Lung (tissue), 17 donors: ENCODE measurements at places on chromosomes 11 and 22. TPM values are rescaled to one million over a fixed set of nuclear protein-coding genes. Genes with fewer than 3 reads are reported as not detected.

The FGF3 gene
- not detected for total RNA-seq

The TRPM5 gene
- 0.20 TPM for total RNA-seq

GRCh38 chr11:72369743-72370142, 64.6 kb downstream of the CLPB start:
- no peaks in the 10 kb centered on the region for H3K27me3 ChIP-seq
- no peaks in the 10 kb centered on the region for H3K4me1 ChIP-seq
- DNase-seq, result no peak
- no peak overlapping the region for H3K27ac ChIP-seq
- H3K36me3 ChIP-seq, result no peaks in the 10 kb centered on the region

DNA sequence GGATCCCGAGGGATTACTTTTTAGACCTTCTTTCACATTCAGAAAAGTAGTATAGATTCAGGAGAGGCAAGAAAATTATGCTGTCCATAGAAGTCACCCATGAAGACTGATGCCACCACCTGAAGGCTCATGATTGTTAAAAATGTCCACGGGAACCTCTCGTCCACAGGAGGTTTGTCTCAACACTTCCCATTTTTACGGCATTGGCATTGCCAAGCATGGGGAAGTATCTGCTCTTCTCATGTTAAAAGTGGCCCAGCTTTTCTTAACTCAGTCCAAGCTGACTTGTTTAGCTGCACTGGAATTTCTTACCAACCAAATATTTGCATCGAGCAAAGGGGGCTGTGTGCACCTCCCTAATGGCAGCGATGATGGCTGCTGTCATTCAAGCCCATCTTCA, 9.6 kb downstream of the CDPF1 start:
- H3K36me3 ChIP-seq, result peaks cover 7% of the 10 kb centered on the region
- DNase-seq, result no peak
- H3K4me3 ChIP-seq, result no peak overlapping the region
- H3K4me1 ChIP-seq, result no peaks in the 10 kb centered on the region
- H3K27me3 ChIP-seq, result no peaks in the 10 kb centered on the region

GRCh38 chr11:98736833-98737232, 283.9 kb upstream of the CNTN5 start:
- no peaks in the 10 kb centered on the region for H3K27me3 ChIP-seq
- no peaks in the 10 kb centered on the region for H3K36me3 ChIP-seq
- no peak for DNase-seq
- H3K27ac ChIP-seq, result no peak overlapping the region
- H3K4me3 ChIP-seq, result no peak overlapping the region

- no peak for DNase-seq
- no peaks in the 10 kb centered on the region for H3K4me1 ChIP-seq
- H3K36me3 ChIP-seq, result no peaks in the 10 kb centered on the region
- no peak overlapping the region for H3K27ac ChIP-seq
- no peaks in the 10 kb centered on the region for H3K27me3 ChIP-seq
Observed at GRCh38 chr11:94885133-94885532, 88.2 kb downstream of the CWC15 start.

GRCh38 chr11:47932544-47932943, 47.8 kb upstream of the PTPRJ start:
- no peak overlapping the region for H3K4me3 ChIP-seq
- no peak overlapping the region for H3K27ac ChIP-seq
- H3K4me1 ChIP-seq, result no peaks in the 10 kb centered on the region
- DNase-seq, result no peak

DNA sequence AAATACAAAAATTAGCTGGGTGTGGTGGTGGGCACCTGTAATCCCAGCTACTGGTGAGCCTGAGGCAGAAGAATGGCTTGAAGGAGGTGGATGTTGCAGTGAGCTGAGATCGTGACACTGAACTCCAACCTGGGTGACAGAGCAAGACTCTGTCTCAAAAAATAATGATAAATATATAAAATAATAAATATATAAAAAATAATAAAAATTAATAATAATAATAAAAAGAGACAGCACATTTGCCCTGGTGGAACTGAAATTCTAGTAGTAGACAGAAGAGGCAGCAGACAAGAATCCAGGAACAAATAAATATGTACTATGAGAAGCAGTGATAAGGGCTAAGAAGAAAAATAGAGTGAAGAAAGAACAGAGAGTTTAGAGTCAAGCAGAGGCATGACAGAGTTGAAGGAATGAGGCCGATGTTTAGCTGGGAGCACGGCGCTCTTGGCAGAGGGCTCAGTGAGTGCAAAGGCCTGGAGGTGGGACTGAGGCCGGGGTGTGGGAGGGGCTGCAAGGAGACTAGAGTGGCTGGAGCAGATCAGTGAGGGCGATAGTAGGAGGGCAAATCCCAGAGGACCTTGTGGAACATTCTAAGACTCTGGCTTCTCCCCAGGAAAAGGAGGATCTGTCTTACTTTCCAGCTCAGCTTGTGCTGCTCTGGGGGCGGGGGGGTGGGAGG, 410.3 kb downstream of the MN1 start:
- no peaks in the 10 kb centered on the region for H3K27me3 ChIP-seq
- DNase-seq, result peak; percentile 56
- no peaks in the 10 kb centered on the region for H3K4me1 ChIP-seq

DNA sequence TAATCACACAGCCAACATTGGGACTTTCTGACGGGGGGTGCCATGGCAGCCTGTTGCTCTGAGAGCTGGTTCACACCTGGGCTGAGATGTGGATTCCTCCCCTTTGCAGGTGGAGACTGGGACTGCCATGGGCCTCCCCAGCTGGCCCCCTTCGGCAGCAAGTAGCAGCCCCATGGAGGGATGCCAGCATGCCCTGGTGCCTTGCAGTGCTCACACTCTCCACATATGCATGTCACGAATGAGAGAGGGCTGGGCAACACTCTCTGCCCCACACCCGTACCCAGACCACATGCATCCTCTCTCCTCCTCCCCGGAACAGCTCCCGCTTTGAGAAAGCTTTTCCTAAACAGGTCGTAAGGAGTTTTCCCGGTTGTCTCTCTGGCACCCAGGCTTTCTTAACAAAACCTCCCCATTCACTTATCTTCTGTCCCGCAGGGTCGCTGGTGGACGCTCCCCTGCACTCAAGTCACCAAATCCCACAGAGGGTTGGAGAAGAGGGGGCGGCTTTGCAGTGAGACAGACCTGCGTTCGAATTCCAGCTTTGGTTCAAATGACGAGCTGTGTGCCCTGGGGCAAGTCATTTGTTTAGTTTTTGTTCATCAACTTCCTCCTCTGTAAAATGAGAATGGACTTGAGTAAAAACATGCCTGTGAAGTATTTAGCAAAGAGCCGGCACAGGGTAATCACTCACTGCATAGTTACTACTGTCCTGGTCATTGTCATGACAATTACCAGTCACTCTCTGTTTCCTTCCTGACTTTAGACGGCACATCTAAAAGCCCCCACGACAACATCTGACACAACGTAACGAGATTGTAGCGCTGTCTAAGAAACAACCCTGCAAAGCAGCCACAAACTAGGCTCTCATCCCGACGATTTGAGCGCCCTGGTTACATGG, 231.3 kb upstream of the B3GAT1 start:
- no peak for DNase-seq
- H3K4me3 ChIP-seq, result no peak overlapping the region
- no peak overlapping the region for H3K27ac ChIP-seq
- no peaks in the 10 kb centered on the region for H3K36me3 ChIP-seq
